ENCODE measurements at places on chromosomes 2 and 18.

- DNase-seq, result no peak
Observed at GRCh38 chr2:232860593-232861241, 9.3 kb upstream of the SNORC start.

- DNase-seq, result peak; percentile 89
Observed at GRCh38 chr18:11324956-11325882, 175.8 kb upstream of the PIEZO2 start.

DNA sequence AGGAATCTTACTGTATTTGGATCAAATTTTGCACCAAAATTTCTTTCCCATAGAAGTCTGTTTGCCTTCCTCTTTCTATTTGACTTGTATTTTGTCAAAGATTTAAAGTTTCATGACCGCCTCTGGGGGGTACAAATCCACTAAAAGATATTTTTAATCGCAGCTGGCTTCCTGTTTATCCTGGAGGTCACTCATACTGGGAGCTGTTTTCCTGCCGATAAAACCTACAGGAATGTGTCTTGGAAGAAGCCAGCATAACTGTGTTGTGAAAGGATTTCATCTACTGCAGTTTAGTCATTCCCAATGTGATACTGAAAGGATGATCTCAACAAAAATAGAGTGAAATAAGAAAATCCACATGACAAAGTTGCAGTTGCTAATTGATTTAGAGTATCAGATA is 184.0 kb downstream of the RIT2 start:
- peak; percentile 77 for DNase-seq

DNA sequence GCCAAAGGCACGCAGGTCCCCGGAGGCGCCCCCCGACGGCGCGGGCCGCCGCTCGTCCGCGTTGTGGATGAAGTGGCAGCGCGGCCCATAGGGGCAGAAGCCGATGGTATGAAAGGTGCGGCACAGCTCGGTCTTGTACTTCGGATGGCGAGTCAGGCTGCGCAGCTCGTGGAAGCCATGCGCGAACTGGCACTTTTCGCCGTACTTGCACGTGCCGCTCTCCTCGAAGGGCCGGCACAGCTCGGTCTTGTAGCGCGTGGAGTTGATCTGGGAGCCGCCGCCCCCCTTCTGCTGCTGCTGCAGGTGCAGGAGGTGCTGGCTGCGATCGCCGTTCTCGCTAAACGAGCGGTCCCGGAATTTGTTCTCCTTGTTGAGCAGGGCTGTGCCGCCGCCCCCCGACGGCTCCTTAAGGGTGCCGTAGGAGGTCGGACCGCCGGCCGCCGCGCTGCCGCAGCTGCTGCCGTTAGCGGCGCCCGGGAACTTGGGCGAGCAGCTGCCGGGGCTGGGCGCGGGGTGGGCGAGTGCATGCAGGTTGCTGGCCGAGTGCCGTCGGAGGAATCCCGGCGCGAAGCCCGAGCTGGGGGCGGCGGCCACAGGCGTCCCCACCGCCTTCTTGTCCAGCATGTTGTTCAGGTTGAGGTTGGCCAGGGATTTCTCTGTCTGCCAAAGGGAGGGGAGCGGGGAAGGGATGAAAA is 1.2 kb downstream of the ZFP36L2 start:
- peak; percentile 84 for DNase-seq

DNA sequence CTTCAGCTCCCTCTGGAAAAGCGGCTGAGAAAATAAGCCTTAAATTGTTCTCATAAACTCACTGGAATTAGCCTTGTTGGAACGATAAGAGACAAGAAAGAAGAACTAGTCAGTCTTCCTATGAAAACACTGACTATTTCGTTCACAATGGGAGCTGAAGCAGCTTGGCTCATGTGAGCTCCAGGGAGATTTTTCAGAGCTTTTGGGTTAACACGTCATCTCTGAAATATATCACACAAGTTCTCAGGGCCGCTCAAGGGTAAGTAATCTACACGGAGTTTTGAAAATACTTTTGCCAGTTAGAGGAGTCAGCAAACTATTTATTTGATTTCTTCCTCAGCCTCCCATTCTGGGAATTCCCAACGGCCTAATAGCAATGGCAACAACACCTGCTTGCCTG is 316.2 kb upstream of the MGAT5 start:
- DNase-seq, result peak; percentile 52

GRCh38 chr18:12485479-12486105 is 77.9 kb downstream of the PRELID3A start:
- DNase-seq, result no peak

GRCh38 chr2:226995625-226996041 is 159.8 kb downstream of the RHBDD1 start:
- DNase-seq, result peak; percentile 74

- no peak for DNase-seq
Observed at GRCh38 chr18:8208716-8209115, 400.5 kb upstream of the RAB12 start.

DNA sequence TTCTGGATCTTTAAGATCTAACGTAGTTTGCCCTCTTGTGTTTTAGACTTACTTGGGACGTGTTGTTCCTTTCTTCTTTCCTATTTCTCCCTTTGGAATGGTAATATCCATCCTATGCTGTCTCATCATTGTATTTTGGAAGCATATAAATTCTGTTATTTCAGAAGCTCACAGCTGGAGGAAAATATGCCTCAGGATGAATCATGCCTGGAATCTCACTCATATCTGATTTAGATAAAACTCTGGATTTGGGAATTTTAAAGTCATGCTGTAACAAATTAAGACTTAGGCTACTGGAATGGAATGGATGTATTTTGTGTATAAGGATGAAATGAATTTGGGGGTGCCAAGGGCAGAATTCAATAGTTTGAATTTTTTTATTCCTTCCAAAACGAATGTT is 245.2 kb upstream of the GULP1 start:
- peak; percentile 85 for DNase-seq

DNA sequence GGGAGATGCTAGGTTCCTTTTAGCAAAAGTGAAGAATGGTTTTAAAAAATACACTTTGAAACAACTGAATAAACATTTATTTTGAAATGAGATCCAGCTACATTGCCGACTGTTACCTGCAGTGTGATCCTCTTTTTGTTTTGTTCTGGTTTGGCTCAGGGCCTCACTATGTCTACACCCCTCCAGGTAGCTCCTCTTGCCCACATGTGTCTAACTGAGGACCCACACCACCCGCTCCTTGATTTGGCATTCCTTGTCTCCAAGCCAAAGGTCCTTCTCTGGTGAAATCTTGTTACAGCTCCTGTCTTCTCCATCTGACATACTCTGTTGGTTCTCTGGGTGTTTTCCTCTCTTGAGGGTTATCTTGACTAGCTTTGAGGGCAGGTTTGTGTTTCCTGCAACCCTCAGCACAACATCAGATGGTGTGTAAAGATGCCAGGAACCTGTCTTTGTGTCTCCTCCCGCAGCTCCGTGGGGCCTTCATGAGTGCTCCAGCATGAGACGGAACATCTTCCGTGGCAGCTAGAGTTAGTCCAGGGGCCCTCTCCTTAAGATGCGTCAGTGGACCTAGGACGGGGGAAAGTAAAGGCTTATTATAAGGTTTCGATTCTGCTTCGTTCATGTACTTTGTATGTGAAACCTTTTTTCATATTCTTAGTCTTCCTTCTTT is 32.1 kb downstream of the MAP4K4 start:
- DNase-seq, result no peak

DNA sequence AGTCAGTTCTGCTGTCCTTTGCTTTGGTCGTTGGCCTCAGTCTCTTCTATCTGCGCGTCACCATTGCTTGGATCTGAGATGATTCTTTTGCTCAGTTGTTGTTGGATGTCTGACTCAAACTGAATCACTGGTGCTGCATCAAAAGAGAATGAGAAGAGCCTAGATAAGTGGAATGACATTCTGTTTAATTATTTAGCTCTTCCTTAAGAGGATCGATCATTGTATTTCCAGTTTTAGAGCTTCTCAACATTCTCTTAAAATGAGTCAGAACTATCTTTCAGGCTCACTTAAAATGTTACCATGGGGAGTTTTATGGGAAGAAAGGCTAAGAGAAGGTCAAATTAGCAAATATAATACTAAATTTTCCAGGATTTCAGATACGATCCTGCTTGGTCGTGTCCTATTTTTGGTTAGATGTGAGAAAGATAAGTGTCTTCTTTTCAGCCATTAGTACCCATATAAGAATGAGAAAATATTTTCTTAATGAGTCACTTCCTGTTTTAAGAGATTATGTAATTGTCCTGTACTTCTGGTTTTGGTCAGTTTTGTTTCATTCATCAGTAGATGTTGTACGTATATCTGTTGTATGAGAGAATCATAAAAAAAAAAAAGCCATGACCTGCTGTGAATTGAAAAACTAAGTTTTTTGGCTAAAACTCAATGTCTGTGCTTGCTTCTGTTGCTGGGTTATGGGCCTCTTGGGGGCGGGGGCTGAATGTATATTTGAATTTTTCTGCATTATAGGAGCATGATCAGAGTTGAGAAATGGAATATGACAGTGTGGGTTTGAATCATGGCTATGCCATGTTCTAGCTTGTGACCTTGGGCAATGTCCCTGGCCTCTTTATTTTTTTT is 31.6 kb upstream of the CASP10 start:
- DNase-seq, result peak; percentile 80

DNA sequence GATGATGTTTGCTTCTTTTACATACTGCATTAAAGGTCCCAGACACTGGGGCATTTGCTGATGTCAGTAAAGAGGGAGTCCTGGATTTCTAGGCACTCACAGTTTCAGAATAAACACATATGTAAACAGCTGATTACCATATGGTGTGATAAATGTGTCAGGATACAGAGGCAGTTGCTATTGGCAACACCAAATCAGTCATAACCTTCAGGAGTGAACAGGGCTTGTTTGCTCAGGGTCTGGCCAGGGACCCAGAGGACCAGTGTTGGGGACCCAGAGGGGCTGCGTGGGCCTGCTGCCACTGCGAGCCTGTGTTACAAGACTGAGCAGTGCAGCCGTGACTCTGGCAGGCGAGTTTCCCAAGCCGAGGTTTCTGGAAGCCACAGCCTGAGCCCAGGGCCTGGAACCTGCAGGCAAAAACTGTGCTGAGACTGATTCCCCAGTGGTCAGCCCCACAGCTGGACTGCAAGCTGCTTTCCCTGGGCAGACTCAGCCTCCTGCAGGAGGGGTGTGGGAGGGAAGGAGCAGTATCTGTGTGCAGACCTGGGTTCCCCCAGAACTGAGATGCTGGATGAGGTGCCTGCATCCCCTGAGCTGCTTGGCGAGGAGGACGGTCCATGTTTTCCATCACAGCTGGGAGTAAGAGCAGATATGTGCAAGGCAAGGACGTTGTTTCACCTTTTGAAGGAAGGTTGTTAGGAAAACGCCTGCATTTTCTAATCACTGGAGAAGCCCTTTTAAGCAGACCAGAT is 23.6 kb downstream of the ASAP2 start:
- peak; percentile 52 for DNase-seq

DNA sequence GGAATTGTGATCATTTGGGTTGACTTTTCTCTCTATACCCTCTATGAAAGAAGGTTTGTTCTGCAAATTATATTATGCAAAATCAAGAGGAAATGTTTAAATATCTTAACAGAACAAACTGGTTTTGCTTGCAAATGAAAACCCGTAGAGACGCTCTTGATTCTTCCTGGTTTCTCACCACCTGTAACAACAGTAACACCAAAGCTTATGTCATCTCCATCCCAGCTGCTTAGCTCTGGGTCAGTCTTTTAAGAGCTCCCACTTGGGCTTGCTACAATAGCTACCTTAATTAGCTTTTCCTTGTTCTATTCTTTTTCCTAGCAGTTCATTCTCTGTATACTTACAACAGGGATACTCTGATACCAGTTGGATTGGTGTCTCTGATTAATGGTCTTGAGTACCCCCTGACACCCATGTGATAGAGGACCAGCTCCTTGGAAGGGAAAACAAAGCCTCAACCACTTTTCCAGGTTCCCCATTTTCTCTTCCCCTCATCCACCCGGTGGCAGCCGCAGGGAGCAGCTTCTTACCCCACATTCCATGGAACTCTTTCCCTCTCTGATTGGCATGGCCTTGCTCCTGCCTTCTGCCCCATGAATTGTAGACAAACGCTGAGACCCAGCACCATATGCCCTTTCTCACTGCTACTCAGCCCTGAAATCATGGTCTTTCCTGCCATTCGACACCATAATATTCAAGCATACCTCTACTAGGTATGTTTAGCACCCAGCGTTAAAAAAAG is 27.7 kb downstream of the TMEM182 start:
- no peak for DNase-seq

DNA sequence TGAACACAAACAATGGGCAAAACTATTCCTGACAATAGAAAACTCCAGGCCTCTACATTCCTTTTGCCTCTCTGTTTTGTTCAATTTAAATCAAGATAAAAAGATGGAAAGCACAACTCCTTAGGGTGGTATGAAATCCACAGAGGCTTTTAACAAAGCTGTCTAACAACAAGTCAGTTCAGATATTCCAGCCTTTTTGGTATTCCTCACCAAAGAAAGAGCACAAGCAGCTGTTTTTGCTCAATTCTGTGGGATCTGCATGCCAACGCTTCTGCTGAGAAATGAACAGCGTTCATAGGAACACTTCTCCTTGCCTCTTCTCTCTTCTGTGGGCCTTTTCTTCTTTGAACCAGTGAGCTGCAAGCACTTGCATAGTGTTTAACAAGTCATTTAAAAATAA is 411.6 kb upstream of the TCF4 start:
- DNase-seq, result peak; percentile 65

- peak; percentile 74 for DNase-seq
Observed at GRCh38 chr2:168699844-168700417, 102.5 kb upstream of the NOSTRIN start.

GRCh38 chr2:219784178-219784577 is 156.7 kb downstream of the SLC4A3 start:
- no peak for DNase-seq

- DNase-seq, result no peak
Observed at GRCh38 chr18:78736015-78736690, 243.5 kb upstream of the SALL3 start.

- DNase-seq, result no peak
Observed at GRCh38 chr18:52402814-52403213, 62.8 kb downstream of the DCC start.

GRCh38 chr2:193943406-193943960 is 1713.5 kb upstream of the SLC39A10 start:
- no peak for DNase-seq

GRCh38 chr2:26738481-26738880 is 25.6 kb upstream of the SLC35F6 start:
- no peak for DNase-seq

DNA sequence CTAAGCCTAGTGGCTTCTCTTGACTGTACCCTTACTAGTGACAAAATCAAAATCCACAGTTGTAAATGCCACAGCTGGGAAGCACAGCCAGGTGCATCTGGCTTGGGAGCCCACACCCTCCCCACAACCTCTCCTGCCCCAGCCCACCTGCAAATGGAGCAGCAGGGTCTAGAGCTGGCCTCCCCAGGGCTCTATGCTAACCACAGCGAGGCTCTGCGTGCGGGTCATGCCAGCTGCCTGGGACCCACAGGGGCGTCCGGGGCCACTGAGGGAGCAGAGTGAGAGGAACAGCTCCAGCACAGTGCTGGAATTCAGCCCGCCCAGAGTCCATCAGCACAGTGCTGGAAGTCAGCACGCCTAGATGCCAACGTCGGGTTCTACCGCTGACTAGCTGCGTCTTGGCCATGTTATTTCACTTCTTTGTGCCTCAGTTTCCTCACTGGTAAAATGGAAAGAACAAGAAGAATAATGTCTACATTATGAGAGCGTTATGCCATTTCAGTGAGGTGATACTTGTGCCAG is 109.1 kb upstream of the ID2 start:
- DNase-seq, result no peak

- peak; percentile 85 for DNase-seq
Observed at GRCh38 chr2:26033270-26033817, 540 bp upstream of the RAB10 start.

- no peak for DNase-seq
Observed at GRCh38 chr18:69995774-69996173, 48.1 kb upstream of the CD226 start.

GRCh38 chr2:8225266-8225665 is 456.6 kb upstream of the ID2 start:
- no peak for DNase-seq

GRCh38 chr2:181112916-181113315 is 132.5 kb downstream of the UBE2E3 start:
- no peak for DNase-seq

All from fibroblast of the aortic adventitia (primary cell).